ENCODE measurements at places on chromosomes 1 and 21. TPM values are rescaled to one million over a fixed set of nuclear protein-coding genes. Genes with fewer than 3 reads are reported as not detected.

ITLN2 gene
- not detected for total RNA-seq

AK4 gene
- 14.3 TPM for total RNA-seq

IKBKE gene
- 14.1 TPM for total RNA-seq

COL6A1 gene
- total RNA-seq: 6,263 TPM

NPPB gene
- not detected for total RNA-seq

DOCK7 gene
- total RNA-seq: 107 TPM

ZFP69 gene
- 4.4 TPM for total RNA-seq

THEM4 gene
- total RNA-seq: 11.7 TPM

NBPF11 gene
- 6.5 TPM for total RNA-seq

TRIM46 gene
- total RNA-seq: 7.4 TPM

SLFNL1 gene
- total RNA-seq: 0.65 TPM

SAMD11 gene
- 1.8 TPM for total RNA-seq

NSL1 gene
- total RNA-seq: 21.6 TPM

SLC22A15 gene
- total RNA-seq: 22.3 TPM

IGSF3 gene
- 7.7 TPM for total RNA-seq

SAMD13 gene
- total RNA-seq: 0.49 TPM

TMEM61 gene
- total RNA-seq: not detected

CIART gene
- 16.6 TPM for total RNA-seq

LCE2C gene
- not detected for total RNA-seq

OR2T6 gene
- not detected for total RNA-seq

SPRR3 gene
- total RNA-seq: not detected

CRNN gene
- total RNA-seq: not detected

EPS15 gene
- 77.7 TPM for total RNA-seq

FUCA1 gene
- 21.6 TPM for total RNA-seq

RXFP4 gene
- not detected for total RNA-seq

CYP4A11 gene
- not detected for total RNA-seq

LCE3D gene
- total RNA-seq: not detected

CHRNB2 gene
- total RNA-seq: under 0.01 TPM

HHIPL2 gene
- 3.9 TPM for total RNA-seq

SFN gene
- 1.5 TPM for total RNA-seq

CDK18 gene
- 2.6 TPM for total RNA-seq

CNIH3 gene
- total RNA-seq: 9.2 TPM

COX20 gene
- 21.6 TPM for total RNA-seq

ERVH48-1 gene
- not detected for total RNA-seq

TCHH gene
- total RNA-seq: under 0.01 TPM

SLAMF1 gene
- total RNA-seq: not detected

LGR6 gene
- total RNA-seq: 0.16 TPM

PLCH2 gene
- total RNA-seq: 0.65 TPM

CCDC190 gene
- 0.16 TPM for total RNA-seq

GJA4 gene
- total RNA-seq: not detected

RASSF5 gene
- 0.97 TPM for total RNA-seq

CFAP298 gene
- total RNA-seq: 8.9 TPM

RAP1GAP gene
- 0.16 TPM for total RNA-seq
